Inflammatory macrophage (primary cell): ENCODE measurements at places on chromosomes 7 and 10.

DNA sequence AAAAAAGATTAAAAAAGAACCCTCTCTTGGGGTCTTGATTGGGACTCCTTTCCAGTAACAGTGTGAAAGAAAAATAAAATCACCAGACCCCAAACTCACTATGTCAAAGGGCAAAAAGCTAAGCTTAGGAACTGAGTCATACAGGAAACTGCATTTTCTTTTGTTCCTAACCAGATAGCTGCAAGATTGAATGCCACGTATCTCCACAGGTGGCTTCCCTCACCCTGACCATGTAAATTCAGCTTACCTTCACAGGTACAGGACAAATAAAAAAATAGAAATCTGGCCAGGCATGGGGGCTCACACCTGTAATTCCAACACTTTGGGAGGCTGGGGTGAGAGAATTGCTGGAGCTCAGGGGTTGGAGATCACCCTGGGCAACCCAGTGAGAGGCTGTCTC, 32.5 kb upstream of the EIF4H start:
- no peak for DNase-seq

- DNase-seq: no peak
Measured at GRCh38 chr7:30268586-30268985, 15.8 kb upstream of the ZNRF2 start.

DNA sequence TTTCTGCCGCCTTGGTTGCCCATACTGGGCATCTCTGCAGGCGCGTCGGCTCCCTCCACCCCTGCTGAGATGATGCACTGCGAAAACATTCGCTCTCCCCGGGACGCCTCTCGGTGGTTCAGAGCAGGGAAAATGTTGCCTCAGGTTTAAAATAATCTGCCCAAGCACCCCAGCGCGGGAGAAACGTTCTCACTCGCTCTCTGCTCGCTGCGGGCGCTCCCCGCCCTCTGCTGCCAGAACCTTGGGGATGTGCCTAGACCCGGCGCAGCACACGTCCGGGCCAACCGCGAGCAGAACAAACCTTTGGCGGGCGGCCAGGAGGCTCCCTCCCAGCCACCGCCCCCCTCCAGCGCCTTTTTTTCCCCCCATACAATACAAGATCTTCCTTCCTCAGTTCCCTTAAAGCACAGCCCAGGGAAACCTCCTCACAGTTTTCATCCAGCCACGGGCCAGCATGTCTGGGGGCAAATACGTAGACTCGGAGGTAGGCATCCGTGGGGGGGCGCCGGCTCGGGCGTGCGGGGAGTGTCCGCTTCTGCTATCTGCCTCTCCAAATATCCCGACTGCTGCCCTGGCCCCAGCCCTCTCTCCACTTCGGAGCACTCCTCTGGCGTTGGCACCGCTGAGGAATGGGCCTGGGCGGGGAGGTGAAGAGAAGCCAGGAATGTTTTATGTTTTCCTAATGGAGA, at the start of gene CAV1:
CAV1 (plus strand) TSS at position 428 of the 689 bp plus-strand sequence; CDS start at position 455, 27 bp downstream.
- DNase-seq: no peak

GRCh38 chr10:78746155-78746763, 322.5 kb upstream of the ZMIZ1 start:
- no peak for DNase-seq

- DNase-seq: no peak
Measured at GRCh38 chr10:71831646-71832552, 19.2 kb downstream of the PSAP start.

GRCh38 chr10:18140957-18141845, 977 bp downstream of the CACNB2 start:
- no peak for DNase-seq

DNA sequence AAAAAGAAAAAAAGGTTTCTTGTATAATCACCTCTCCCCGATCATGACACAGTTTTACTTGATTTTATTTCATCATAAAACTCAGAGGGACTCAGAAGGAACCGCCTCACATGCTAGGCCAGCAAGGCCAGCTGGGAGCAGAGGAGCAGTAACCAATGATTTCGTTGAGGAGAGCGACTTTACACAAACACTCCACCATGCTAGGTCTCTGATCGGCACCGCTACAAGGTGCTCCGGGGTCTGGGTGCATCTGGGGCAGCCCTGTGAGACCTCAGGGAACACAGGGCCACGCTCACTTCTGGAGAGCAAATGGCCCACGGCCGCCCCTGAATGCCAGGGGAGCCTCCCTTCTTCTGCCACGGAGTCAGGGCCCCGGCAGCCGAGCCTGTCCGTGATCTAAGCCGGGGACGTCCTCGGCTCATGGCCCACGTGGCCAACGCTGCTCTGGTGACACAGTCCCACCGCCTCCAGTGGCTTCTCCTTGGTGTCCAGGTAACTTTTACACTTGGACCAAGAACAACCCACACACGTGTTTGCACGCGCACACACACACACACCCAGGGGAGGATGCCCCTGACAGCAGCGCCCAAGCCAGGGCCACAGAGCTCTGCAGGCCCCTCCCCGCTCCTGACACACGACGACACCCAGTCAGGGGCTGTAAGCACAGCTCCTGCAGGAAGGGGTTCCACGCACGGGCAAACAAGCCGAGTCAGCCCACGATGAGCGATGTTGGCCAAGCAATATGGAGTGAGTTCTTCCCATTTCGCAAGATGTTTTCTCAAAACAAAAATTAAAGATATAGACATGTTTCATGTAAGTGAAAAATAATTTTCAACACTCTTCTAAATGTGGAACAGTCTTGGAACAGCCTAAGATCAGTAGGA, 332.3 kb downstream of the DNAJB6 start:
- no peak for DNase-seq

DNA sequence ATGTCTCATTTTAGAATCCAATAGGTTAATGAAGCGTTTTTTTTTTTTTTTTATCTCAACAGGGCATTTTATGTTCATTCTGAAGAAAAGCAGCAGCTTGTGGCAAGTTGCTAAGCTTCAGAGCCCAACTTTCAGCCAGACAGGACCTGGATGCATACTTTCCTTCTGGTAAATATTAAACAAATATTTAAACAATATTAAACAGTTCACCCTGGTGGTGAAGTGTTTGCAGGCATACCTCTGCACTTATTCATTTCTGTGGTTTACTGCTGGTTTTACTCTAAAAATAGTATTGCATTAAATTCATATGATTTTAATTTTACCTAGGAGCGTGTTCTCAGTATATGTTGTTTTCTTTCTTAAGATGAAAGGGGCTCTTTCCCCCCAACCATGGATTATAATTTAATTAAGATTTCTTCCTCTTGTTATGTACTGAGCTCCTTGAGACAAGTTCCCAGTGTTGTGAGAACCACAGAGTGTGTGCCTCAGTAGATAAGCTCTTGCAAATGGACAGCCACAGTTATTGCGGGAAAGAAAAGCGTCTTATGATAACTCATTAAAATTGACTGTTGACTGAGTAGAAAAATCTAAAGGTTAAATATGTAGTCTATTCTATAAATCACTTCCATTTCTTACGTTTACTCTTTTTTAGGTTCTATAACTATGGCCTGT, 155.8 kb downstream of the MALRD1 start:
- DNase-seq: no peak

- DNase-seq: no peak
Measured at GRCh38 chr10:89438525-89438924, 24.2 kb downstream of the IFIT5 start.

DNA sequence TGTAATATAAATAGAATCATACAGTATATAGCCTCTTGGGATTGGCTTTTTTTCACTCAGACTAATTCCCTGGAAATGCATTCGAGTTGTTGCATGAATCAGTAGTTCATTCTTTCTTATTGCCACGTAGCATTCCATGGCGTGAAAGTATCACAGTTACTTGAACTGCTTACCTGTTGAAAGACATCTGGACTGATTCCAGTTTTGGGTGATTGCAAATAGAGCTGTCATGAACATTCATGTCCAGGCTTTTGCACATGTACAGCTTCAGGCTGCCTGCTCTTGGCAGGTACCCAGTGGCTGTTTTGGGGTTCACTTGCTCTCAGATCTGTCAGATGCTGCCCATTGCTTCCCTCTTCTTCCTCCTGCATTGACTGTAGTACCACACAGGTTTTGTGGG, 54.9 kb downstream of the LRGUK start:
- no peak for DNase-seq

- DNase-seq: peak; percentile 74
Measured at GRCh38 chr10:60816628-60817397, 38.5 kb downstream of the CDK1 start.

GRCh38 chr7:155215576-155216325, 81.9 kb upstream of the INSIG1 start:
- no peak for DNase-seq

DNA sequence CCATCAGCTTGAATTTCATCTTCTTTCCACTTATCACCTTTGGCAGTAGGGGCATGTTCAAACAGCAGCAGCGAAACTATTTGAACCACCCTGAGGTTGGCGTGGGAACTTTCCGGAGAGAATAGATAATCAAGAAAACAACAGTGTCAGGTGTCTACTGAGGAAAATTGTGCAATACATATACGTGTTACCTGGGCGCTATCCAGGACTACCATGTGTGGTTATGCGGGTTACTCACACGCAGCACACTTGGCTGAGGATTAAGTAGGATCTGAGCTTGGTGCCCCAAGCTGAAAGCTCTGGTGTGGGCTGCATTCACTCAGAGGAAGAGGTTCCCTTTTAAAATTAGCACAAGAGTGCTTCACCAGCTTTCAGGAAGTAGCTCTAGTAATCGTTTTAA, 8.8 kb upstream of the ABI1 start:
- DNase-seq: peak; percentile 65

GRCh38 chr7:158391141-158391540, 196.5 kb downstream of the PTPRN2 start:
- no peak for DNase-seq
